Smooth muscle cell of the umbilical artery (primary cell): ENCODE measurements at places on chromosomes 16 and 17. TPM values are rescaled to one million over a fixed set of nuclear protein-coding genes. Genes with fewer than 3 reads are reported as not detected.

MAPT gene
- total RNA-seq: under 0.01 and 0.69 TPM in 2 replicates

SYNRG gene
- 17.5 and 28.1 TPM in 2 replicates for total RNA-seq

UMOD gene
- not detected in 2 replicates for total RNA-seq

ERN2 gene
- total RNA-seq: not detected in 2 replicates

DUS2 gene
- total RNA-seq: 12.5 and 21.1 TPM in 2 replicates

CBLN1 gene
- not detected in 2 replicates for total RNA-seq

MT1E gene
- total RNA-seq: 51.1 and 79.6 TPM in 2 replicates

FOXN1 gene
- total RNA-seq: not detected in 2 replicates

SCARF1 gene
- total RNA-seq: 0.32 and 0.59 TPM in 2 replicates

KCNAB3 gene
- total RNA-seq: 0.59 and 0.88 TPM in 2 replicates
